ENCODE measurements at places on chromosomes 12 and 14.

GRCh38 chr12:5466521-5466960, 34.6 kb downstream of the NTF3 start:
- DNase-seq = no peak

DNA sequence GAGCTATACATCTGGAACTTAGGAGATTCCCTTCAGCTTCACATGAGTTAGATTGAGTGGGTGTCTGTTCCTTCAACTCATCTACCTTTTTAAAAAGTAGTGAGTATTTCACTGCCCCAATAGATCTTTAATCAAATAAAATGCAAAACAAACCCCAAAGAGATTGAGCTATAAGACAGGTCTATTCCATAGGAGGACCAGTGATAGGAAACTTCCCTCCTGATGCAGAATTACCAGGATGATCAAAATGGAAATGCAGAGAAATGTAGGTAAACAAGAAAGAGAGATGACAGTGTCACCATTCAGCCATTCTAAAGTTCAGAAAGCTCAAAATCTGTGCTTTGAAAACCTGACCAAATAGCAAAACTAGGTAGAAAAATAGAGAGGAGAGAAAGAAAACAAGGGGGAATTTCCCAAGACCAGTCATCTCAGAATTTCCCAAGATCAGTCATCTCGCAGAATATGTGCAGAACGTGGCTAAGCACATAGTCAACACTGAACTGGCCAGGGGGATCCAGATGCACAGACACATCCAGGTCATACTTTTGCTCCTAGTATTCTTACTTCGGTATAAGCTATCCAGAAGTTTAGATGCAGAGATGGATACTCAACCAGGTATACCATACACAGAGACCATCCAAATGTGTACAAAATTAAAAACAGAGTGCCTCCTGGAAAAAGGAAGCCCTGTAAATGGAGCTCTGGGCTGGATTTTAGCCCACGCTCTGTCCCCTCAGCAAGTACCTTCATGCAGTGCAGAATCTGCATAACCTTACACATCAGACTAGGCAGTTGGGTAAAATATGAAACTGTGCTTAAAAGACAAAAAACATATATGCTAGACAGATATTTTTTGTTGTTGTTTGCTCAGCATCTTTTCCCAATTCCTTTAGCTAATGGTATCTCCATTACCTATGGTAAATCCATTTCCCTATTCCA, 27.4 kb downstream of the SLC41A2 start:
- DNase-seq = no peak

DNA sequence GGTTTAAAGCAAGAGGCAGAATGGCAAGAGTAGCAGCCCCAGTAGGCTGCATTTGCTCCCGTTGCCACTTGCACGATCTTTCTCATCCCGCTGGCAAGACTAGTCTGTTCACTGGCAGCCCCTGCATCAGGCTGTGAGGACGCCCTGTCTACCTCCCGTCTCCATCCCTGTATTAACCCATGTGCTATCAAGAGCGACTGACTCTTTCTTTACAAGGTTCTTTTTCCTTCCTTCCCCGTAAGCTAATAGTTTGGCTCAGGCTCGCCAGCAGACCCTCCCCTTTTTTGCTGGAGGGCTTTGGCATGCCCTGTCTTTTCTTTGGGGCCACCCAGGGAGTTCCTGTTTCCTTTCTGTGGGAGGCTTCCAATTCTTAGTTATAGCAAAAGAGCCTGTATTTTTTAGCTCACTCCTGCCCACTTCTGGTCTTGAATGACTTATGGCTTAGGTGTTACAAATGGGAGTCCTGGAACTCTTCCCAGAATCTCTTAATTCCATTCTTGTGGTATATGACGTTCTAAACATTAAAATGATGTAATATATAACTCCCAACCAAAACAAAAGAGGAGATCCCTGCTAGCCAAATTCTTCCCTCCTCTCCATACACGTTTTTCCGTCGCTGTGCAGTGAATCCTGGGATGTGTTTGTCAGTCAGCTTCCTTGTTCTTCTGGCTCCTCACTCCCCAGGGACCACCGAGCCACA, 149.0 kb downstream of the PRKCH start:
- no peak for DNase-seq

GRCh38 chr14:89813617-89814031, 140.9 kb downstream of the EFCAB11 start:
- DNase-seq = no peak

DNA sequence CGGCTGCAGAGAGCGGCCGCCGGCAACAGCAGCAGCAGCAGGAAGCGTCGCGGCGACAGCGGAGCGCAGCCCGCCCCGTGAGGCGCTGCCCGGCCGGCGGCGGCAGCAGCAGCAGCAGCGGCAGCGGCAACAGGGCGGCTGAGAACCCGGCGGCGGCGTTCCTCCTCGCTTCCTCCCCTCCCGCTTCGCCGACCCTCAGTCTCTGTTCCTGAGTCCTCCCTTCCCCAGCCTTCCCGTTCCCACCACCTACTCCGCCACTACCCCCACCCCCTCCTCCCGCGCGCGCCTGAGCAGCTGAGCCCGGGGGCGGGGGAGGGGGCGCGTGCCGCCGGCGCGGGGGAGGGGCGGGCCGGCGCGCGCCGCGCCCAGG, 310 bp downstream of the BICDL1 start:
- DNase-seq = no peak

- DNase-seq = no peak
Measured at GRCh38 chr12:91140026-91140931, 29.0 kb upstream of the LUM start.

GRCh38 chr12:94037444-94037843, 110.9 kb upstream of the PLXNC1 start:
- DNase-seq = no peak

- peak; percentile 38 for DNase-seq
Measured at GRCh38 chr12:57629897-57630471, 3.0 kb downstream of the B4GALNT1 start.

GRCh38 chr14:68663385-68664076, 129.3 kb downstream of the ZFP36L1 start:
- peak; percentile 57 for DNase-seq

DNA sequence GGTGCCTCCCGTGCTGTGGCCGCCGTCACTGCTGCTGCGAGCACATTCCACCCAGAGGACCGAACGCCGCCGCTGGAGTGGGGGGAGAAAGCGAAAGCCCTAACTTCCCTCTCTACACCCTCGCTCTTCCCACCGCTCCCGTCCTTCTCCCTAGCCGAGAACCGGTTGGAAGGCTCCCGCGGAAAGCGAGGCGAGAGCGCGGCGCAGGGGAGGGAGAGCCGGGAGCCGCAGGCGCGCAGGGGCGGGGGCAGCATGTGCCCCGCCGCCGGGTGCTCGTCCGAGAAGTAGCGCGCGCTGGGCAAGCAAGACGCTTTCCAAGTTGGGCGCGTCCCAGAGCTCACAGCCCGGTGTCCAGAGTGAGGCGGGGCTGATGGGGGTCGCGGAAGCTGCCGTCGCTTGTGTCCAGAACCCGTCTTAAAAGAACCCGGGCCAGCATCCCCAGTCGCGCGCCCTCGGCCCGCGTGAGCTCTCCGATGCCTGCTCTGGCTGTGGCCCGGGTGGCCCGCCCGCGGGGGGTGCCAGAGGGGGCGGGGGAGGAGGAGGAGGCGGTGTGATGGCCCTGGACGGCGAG, at the start of gene TRHDE:
Gene TRHDE (plus strand): TSS at position 280 of the 571 bp plus-strand sequence. CDS start 274 bp downstream, at position 554.
- DNase-seq = peak; percentile 59

GRCh38 chr12:1566449-1567135, 27.8 kb downstream of the FBXL14 start:
- DNase-seq = no peak

DNA sequence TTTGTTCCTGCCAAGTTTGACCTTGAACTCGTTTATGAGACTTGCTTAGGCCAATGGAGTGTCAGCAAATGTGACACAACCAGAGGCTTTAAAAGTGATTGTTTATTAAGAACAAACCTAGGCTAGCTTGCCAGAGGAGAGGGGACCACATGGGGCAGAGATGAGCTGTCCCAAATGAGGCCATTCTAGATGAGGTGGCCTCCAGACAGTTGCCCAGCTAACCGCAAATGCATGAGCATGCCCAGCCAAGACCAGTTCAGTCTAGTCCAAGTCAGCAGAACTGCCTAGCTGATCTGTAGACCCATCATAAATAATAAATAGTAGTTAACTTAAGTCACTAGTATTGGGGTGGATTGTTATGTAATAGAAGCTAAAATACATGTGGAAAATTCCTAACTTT, 172.8 kb upstream of the DYRK2 start:
- no peak for DNase-seq

- DNase-seq = no peak
Measured at GRCh38 chr14:71139294-71139946, 232.2 kb downstream of the PCNX1 start.

GRCh38 chr14:21070083-21070609, at the start of gene ARHGEF40:
ARHGEF40 (plus strand) TSS chr14:21070304; CDS start chr14:21070397, 93 bp downstream.
- DNase-seq = no peak

DNA sequence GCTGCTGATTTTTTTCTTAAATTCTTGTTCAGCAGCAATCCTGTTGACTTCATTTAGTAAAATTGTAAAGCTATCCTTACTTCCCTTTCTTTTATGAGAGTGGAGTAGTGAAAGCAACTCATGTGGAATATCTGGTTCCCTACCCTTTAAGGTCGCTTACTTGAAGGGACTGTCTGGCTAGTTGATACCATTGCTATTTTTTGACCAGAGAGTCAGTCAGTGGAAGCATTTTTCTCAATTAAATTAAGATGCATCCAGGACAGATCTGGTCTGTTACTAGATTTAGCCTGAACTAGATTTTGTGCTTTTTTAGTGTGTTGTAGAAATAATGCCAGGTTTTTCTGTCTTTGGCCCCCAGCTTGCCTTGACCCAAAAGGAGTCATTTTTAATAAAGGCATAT, 18.0 kb downstream of the TTC8 start:
- DNase-seq = no peak
